Lung microvascular endothelial cell (primary cell): ENCODE measurements at places on chromosomes 12 and 14. TPM values are rescaled to one million over a fixed set of nuclear protein-coding genes. Genes with fewer than 3 reads are reported as not detected.

The CCT2 gene
- total RNA-seq, result 188 and 195 TPM in 2 replicates

The CD163 gene
- total RNA-seq, result under 0.01 TPM in 1 of 2 replicates, not detected in the other

The MCRS1 gene
- 42.9 and 44.2 TPM in 2 replicates for total RNA-seq

The FAM90A1 gene
- under 0.01 TPM in 1 of 2 replicates, not detected in the other for total RNA-seq

The TSHR gene
- not detected in 2 replicates for total RNA-seq

The KRT2 gene
- not detected in 2 replicates for total RNA-seq

The GAS2L3 gene
- 13.5 and 17.7 TPM in 2 replicates for total RNA-seq

The KRT78 gene
- not detected in 2 replicates for total RNA-seq

The OR9K2 gene
- not detected in 2 replicates for total RNA-seq

The B4GALNT3 gene
- under 0.01 TPM in 1 of 2 replicates, not detected in the other for total RNA-seq

The GLT1D1 gene
- total RNA-seq, result not detected in 2 replicates

The GLIPR1L1 gene
- total RNA-seq, result not detected in 2 replicates

The GPRC5D gene
- total RNA-seq, result under 0.01 TPM in 1 of 2 replicates, not detected in the other

The OAS3 gene
- total RNA-seq, result 1.8 and 5.4 TPM in 2 replicates

The PLCZ1 gene
- total RNA-seq, result not detected in 2 replicates

The FOXM1 gene
- 1.6 and 3.7 TPM in 2 replicates for total RNA-seq
